HTR-8/SVneo (cell line): ENCODE measurements at places on chromosomes 7 and 10.

DNA sequence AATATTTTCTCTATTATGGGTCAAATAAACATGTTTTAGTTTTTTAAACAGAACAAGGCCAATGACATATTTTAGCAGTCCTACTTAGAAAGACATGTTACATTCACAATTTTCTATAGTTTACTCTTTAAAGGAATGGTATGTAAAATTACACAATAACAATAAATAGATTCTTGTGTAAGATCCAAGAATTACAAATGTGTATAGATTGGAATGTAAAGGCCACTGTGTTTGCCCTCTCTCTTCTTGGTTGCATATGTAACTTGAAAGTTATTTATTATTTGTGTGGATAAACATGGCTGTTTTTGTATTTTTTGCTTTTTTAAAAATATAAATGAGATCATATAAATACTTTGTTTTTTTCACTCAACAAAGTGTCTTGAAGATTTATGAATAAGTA, 979.3 kb upstream of the CELF2 start:
- DNase-seq, result no peak

- no peak for DNase-seq
Observed at GRCh38 chr7:120421151-120421651, 148.2 kb downstream of the KCND2 start.

- no peak for DNase-seq
Observed at GRCh38 chr7:74429153-74429747, 24.5 kb upstream of the GTF2IRD1 start.

GRCh38 chr7:29471444-29472138, 92.0 kb upstream of the PRR15 start:
- no peak for DNase-seq

DNA sequence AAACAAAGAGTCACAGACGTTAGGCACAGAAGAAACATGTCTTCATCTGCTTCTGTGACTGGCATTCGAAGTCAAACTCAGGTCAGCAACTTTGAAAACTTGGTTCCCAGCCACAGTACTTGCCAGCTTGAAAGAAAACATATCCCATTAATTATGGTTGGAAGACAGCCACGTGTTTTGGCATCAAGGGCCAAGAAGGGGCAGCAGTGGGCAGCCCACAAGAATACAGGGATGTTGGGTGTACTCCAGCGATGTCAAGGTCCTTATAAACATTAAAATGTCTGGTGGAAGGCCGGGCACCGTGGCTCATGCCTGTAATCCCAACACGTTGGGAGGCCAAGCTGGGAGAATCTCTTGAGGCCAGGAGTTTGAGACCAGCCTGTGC, 29.5 kb downstream of the JCAD start:
- no peak for DNase-seq

DNA sequence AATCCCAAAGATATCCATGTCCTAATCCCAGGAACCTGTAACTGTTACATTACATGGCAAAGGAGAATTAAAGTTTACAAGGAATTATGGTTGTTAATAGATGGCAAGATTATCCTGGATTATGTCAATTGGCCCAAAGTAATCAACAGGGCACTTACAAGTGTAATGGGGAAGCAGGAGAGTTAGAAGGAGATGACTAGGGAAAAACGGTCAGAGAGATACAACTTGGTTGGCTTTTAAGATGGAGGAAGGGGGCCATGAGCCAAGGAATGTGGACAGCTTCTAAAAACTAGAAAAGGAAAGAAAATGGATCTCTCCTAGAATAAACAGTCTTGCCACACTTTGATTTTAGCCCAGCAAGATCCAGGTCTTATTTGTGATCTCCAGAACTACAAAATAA, 3.3 kb downstream of the JMJD1C start:
- DNase-seq, result no peak

DNA sequence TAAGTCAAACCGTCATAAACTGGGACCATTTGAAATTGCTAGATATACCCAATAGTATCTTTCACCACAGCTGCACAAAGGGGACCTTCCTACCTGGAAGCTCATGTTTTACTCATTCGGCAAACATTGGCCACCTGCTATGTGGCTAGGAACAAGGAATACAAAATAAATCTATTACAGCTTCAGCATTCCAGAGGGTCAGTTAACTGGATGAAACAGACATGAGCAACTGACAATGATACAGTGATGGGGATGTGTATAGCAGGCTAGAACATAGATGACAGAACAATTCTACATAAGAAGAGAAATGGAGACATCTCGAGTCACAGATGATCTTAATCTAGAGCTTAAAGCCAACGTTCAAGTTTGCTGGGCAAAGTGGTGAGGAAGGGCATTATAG, 3.1 kb upstream of the SMURF1 start:
- no peak for DNase-seq

GRCh38 chr10:127474501-127474900, 74.6 kb upstream of the NPS start:
- no peak for DNase-seq

GRCh38 chr7:134126146-134126545, 994 bp upstream of the LRGUK start:
- no peak for DNase-seq

GRCh38 chr10:125535559-125535958, 147.4 kb downstream of the TEX36 start:
- DNase-seq, result no peak

- peak; percentile 63 for DNase-seq
Observed at GRCh38 chr7:151017953-151018420, 6.3 kb downstream of the ATG9B start.

DNA sequence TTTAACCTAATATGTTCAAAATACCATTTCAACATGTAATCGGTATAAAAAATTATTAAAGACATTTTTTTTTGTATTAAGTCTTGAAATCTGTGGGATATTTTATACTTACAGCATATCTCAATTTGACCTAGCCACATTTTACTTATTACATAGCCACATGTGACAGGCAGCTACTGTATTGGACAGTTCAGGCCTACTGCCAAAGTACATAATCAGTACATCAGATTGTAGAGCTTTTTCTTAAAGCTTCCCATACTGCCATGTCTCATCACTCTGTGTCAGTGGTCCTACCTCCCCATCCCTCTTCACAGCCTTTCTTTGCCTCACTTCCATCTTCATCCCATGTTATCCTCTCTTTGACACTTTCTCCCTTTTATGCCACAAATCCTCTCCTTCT, 43.0 kb downstream of the LOXL4 start:
- DNase-seq, result no peak

- DNase-seq, result no peak
Observed at GRCh38 chr10:76020630-76021029, 589.2 kb downstream of the LRMDA start.

DNA sequence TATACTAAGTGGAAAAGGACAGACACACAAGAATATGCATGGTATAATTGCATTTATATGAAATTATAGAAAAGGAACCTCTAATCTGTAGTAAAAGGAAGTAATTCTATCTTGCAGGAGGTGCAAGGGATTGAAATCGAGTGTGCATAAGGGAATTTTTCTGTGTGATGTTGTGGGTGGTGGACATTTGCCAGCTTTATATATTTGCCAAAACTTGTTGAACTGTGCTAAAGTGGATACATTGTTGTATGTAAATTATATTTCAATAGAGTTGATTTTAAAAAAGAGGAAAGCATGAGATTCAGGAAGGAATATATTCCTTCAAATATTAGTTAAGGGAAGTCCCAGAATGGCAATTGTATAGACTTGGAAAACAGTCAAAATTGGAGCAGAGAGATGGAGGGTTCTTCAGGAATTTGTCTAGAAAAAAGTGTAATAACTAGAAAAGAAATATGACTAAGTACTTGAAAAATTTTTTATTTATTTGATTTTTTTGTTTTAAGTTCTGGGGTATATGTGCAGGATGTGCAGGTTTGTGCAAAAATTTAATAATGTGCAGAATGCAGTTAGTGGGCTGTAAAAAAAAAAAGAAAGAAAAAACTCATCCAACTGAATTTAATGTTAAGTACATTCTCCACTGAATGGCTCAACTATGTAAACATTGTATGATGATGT, 96.1 kb downstream of the ARL4A start:
- no peak for DNase-seq

DNA sequence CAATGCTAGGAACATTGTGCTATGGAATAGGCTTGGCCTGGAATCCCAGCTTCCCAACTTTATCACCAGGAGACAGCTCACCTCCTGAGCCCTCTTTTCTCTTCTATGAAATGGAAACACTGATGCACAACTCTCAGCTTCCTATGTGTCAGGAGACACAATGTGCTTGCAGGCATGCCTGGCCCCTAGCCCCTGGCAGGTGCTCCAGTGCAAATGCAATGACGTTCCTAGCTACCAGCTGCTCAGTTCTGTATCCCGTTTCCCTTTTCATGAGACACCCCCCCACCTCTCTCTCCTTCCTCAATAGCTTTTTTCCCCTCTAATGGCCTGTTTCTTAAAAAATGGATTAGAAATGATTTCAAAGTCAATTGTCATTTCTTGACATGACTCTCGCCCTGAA, 30.7 kb downstream of the HABP2 start:
- no peak for DNase-seq

DNA sequence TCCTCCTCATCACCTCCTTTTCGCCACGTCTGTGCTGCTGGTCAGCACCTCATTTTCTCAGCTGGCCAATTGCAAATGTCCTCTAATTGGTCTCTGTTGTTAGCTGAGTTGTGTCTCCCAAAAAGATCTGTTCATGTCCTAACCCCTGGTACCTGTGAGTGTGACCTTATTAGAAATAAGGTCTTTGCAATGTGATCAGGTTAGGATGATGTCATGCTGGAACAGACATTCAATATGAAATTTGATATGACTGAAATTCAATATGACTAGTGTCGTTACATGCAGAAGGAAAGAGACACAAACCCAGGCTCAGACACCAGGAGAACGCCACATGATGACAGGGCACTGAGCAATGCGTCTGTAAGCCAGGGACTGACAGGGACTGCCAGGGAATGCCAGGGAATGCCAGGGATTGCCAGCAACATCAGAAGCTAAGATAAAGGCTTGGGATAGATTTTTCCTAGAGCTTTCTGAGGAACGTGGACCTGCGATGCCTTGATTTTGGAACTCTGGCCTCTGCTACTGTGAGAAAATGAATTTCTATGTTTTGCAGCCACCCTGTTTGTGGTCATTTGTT, 77.5 kb upstream of the CXCL12 start:
- no peak for DNase-seq

- no peak for DNase-seq
Observed at GRCh38 chr10:44344727-44345126, 40.2 kb downstream of the CXCL12 start.

- DNase-seq, result no peak
Observed at GRCh38 chr7:25444991-25445390, 216.7 kb upstream of the NPVF start.
